ENCODE measurements at places on chromosomes 11 and 22.

DNA sequence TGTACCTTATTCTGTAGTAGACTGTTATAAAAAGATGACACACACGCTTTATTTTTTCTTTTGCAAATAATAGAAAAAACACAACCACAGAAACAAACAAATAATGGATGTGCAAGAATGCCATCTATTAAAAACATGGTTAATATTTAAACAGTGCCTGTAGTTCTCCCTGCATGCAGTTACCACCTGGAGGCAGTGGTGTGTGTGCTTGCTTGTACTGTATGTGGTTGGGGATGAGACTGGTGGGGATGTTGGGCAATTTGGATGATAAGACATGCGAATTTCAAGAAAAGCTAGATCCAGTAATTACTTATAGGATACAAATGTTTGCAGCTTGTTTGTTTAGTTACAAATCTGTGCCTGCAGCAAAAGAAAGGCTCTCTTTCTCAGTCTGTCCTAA is 3.6 kb downstream of the C11orf87 start:
- no peak for DNase-seq

GRCh38 chr22:40585310-40585751 is 51.2 kb downstream of the MRTFA start:
- DNase-seq = no peak

GRCh38 chr22:25840167-25840566 is 98.2 kb downstream of the MYO18B start:
- DNase-seq = no peak

DNA sequence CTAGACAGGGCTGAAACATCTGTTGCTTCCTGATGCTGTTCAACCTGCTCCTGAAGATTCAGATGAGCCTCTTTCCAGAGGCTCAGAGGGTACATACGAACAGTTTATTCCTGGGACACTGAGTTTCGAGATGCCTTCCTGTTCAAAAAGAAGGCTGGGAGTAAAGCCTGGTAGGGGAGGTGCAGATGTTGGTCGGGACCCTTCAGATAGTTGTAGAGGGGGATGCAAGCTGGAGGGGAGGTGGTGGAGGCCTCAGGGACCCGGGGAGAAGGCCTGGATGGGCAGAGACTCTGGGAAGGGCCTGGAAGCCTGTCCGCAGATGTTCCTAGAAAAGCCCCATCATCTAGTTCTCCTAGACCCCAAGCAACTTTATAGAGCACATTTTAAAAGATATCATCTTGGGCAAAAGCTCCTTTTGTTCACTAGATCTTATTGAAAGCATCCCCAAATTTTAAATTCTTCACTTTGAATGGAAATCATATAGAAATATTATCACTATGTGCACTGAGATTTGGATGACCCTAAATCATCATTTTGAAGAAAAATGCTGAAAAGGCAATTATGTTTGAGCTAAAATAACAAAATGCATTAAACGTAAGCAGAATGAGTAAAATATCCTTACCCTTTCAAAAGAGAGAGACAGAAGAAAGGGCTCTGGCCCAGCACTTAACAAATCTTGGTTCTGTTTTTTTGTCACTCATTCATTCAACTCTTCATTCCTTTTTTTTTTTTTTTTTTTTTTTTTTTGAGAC is 41.2 kb downstream of the RTL6 start:
- DNase-seq = no peak

DNA sequence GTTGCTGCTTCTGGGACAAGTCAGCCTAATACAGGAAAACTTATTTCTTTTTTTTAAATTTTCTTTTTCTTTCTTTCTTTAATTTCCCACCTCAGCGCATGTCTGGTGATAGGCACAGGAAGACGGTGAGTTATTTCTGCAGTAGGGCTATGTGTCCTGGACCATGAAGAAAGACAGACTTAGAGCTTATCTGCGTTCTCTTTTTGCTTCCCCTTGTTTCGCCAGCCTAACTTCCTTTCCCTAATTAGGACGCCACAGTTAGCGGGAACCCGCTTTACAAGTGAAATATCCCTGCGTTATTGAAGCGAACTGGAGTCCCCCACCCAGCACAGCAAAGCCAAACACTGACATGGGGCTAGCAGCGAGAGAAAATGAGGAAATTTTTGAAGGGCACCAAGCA is 8.6 kb downstream of the OR6M1 start:
- DNase-seq = no peak

- DNase-seq = no peak
Observed at GRCh38 chr11:6326985-6327384, 6.7 kb upstream of the CAVIN3 start.

- DNase-seq = no peak
Observed at GRCh38 chr11:77467993-77468392, 5.9 kb downstream of the PAK1 start.

- no peak for DNase-seq
Observed at GRCh38 chr11:44498089-44498871, 67.2 kb upstream of the CD82 start.

- no peak for DNase-seq
Observed at GRCh38 chr11:126262216-126262615, 6.5 kb downstream of the SRPRA start.

DNA sequence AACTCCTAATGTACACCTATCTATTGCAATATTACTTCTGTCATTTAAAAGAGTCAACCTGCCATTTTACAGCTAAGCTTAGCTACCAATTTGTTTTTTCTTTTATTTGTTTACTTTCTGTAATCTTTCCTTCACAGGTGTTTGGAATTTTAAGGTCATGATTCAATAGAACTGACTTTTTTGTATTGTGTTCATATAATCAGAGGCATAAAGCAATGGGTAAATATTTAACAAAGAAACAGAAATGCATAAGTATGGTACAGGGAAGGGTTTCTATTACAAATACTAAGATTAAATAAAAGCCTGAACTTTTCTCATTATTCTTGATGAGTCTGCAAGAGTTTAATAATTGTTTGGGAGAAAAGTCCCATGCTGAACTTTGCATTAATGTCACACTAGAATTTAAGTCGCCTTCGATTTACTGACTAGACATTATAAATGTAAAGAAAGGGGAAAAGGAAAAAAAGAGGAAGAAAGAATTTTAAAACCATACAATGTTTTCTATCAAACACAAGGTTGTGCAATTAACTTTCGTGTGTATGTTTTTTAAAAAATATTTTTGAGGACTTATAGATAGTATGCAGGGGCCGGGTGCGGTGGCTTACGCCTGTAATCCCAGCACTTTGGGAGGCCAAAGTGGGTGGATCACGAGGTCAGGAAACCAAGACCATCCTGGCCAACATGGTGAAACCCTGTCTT is 35.0 kb upstream of the HIPK3 start:
- DNase-seq = no peak
